ENCODE measurements at places on chromosomes 1 and 21.
A peak's percentile ranks its signal among the peaks of the same experiment; 100 is the strongest.

DNA sequence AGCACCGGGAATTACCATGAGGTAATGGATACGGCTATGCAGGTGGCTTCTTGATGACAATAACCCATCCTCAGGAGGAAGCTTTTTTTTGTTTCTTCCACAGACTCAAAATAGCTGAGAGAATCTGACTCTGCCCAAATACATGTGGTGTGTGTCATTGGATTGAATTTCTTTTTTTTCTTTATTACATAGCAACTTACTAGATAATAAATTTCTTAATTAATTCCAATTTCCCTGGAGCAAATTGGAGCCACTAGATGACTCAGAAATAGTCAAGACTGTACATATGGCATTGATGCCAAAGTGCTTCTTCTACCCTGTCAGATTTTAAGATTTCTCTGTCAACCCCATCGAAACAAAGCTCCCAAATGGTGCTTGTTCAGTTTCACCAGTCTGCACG is 42.7 kb downstream of the L1TD1 start:
- no peak for DNase-seq

GRCh38 chr1:29756498-29756897 is 520.2 kb downstream of the PTPRU start:
- DNase-seq = no peak

DNA sequence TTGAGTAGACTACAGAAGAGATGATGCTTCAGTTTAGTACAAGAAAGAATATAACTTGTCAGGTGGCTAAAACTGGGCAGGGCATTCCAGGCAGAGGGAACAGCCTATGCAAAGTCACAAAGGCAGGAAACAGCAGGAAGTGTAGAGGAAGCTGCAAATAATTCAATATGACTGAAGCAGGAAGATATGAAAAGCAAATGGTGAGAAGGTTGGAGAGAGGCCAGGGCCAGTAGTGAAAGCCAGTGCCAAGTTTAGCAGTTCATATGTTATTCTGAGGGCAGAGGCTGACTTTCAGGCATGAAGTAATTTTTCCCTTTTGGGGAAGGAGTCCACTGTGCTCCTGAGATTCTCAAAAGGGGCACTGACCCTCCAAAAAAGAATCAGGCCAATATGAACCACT is 8.0 kb upstream of the YBX1 start:
- DNase-seq = no peak

- DNase-seq = no peak
These were observed 88.7 kb upstream of the GRIK1 start for GRCh38 chr21:30028537-30028936.

DNA sequence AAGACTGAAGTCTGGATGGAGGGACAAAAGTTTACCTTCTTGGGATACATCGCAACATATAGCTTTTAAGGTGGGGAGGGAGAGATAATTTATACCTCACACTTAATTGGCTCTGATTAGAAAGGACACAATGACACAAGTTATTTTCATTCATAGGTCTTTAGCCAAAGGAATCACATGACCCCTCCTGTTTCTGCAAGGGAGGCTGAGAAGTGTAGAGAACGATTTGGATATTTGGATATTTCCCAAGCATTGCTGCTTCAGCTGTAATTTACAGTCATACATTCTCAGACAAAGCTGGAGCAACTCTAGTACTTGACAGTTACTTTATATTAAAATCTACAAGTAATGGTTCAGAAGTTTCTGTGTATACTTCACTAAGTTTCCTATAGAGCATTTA is 24.2 kb downstream of the DAP3 start:
- no peak for DNase-seq

GRCh38 chr1:70038025-70038424 is 167.4 kb downstream of the LRRC40 start:
- peak; percentile 68 for DNase-seq

GRCh38 chr1:155301342-155301841 is at the start of gene PKLR:
TSS of gene PKLR (minus strand) at chr1:155301438. CDS start at chr1:155301395, 43 bp downstream.
- no peak for DNase-seq

DNA sequence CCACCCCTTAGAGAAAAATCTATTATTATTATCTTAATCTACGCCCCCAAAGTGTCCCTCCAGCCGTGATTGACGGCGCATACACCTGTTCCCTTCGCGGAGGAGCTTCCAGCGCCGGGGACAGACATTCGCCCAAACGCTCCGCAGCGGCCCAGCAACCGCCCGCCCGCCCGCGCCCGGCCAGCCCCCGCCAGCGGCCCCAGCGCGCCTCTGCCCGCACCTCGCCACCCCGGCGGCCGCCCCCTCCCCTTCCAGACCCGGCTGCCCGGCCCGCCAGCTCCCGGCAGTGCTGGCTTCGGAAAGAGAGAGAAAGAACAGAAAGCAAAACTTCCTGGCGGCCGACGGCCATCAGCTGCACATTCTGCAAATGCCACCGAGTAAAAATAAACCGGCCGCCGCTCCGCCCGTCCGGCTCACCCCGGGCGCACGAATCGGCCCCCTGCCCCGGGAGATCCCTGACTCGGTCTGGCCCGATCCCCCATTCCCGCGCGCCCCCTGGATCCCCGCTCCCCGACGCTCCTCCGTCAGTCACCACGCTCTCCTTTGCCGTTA is 1.6 kb downstream of the CASZ1 start:
- peak; percentile 38 for DNase-seq

- DNase-seq = no peak
These were observed 70.5 kb upstream of the COL24A1 start for GRCh38 chr1:86227026-86227425.

DNA sequence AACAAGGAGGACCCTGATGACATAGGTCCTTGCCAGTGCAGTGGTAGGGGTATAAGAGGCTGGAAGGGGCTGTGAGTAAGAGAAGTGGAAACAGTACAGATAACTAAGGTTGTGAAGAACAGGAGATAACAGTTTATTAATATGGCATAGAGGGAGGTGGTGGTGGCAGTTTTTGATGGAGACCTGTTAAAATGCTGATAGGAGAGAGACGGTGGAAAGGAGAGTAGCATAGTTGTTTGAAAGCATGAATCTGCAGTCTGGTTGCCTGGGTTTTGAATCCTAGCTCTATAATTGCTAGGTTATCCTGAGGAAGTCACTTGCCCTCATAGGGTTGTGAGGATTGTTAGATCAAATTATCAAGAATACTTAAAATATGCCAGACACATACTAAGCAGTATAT is 19.4 kb downstream of the LRRC41 start:
- no peak for DNase-seq

Data from NB4 (cell line).